ENCODE measurements at places on chromosomes 1 and 21. TPM values are rescaled to one million over a fixed set of nuclear protein-coding genes. Genes with fewer than 3 reads are reported as not detected.

The KRTAP12-2 gene
- not detected for total RNA-seq

The FAM167B gene
- 1.5 TPM for total RNA-seq

The HJV gene
- total RNA-seq: not detected

The CD53 gene
- total RNA-seq: 101 TPM

The DBT gene
- 13.1 TPM for total RNA-seq

The LIPI gene
- total RNA-seq: not detected

The FCER1A gene
- not detected for total RNA-seq

The PPP1R12B gene
- total RNA-seq: 9.0 TPM

The RHEX gene
- not detected for total RNA-seq

DNA sequence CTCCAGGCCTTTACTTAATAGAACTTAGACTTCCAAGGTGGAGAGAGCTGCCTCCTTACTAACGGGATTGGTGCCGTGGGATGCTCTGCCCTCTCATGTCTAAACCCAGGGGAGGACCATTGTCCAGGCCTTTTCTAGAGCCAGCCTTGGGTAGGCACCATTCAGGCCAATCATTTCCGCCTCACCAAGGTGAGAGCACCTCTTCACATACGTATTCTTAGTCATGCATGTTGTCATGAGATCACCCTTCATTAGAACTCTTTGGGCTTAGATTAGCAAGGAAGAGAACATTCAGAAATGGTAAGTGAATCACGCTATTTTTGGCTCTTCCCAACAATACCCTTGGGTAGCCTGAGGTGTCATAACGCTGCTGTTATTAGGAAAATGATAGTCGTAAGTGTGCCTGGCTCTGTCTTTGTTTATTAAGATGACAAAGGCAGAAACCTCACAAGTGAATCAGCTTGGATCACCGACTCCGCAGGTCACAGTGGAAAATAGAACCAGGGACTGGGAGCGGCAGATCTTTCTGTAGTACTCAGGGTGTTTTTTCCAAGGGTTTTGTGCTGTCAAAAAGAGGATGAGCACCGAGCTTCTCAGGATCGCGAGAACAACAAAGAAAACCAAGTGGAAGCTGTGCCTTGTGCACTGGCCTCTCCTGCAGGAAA lies 55.0 kb downstream of the HUNK start:
- no peak for DNase-seq

DNA sequence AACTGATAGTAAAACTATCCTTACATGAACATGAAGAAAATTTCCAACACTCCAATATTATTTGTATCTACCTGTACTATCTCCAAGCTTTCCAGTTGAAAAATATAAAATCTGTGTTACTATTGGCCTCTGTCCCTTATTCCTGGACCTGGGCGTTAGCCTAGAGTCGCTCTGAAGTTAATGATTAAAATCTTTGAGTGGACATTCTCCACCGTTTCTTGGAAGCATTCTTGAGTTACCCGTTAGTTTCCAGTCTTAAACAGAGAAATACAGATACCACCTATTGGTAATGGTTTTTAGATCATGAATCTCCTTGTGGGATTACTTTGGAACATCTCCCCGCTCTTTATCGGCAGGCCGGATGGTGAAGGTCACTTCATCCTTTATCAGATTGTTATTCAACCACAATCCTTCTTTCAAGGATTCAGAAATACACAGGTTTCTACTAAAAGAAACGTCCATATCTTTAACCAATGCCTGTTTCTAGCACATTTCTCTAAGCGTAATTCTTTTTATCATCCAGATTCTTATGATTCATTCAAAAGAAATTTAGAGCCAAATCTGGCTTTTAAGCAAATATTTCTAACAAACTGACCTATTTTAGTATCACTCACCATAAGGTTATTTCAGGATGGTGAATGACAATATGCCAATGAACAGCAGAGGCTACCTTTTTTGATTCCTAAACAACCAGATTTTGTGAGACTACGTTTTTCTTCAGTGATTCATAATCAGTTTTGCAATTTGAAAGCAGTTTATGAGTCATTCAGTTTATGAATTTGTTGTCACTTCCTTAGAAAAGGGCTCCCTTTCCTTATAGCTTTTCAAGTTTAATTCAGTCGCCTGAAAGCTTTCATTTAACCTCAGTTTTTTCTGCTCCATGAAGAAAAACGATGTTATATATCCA lies 70.2 kb upstream of the ERRFI1 start:
- no peak for DNase-seq

- DNase-seq: peak; percentile 66
Measured at GRCh38 chr1:184827600-184828368, 73.1 kb upstream of the EDEM3 start.

GRCh38 chr21:40923407-40923806 lies 76.4 kb upstream of the DSCAM start:
- DNase-seq: no peak

DNA sequence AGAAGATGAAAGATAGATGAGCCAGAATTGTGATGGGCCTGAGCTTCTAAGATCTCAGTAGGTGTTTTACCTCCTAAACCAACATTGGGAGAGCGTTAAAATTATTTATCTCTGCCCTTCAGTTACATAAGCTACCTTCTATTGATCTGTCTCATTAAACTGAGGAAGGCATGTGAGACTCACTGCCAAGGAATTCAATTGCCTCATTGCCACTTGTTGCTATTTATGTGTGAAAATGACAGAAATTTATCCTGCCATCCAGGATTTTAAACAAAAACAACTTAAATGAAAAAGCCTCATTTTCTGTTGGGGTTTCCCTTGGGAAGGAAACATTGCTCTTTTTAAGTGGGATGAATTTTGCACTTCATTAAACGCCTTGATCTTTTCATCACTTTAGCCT lies 78.7 kb upstream of the RUNX1 start:
- no peak for DNase-seq

DNA sequence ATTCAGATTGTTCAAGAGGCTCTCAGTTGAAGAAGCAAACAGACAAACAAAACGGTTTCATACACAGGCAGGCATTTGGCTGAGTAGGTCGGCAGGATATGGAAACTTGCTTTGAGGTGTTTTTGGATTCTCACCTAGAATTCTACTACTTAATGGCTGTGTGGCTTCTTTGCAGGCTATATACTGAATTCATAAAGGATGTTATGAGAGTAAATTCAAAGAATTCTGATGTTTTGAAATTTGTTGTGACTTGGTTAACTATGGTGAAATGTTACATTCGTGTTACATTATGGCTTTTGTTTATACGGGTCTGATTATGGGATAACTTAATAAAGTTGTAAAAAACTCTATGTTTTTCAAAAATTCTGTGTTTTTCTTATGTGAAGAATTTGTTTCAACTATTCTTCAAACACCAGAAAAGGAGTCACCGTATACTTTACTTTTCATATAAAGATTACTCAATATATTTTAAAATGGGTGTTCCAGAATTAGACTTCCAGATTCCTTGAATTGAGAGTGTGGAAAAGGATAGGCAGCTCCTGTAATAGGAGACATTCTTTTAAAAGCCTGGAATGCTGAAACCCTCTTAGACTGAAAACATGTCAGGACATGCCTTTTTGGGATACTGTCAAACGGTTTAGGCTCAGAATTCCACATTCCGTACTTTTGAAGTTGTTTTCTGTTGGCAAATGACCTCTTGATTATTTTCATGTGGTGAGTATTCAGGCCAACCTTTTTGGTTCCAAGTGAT lies 8.2 kb upstream of the IRF2BP2 start:
- DNase-seq: no peak

DNA sequence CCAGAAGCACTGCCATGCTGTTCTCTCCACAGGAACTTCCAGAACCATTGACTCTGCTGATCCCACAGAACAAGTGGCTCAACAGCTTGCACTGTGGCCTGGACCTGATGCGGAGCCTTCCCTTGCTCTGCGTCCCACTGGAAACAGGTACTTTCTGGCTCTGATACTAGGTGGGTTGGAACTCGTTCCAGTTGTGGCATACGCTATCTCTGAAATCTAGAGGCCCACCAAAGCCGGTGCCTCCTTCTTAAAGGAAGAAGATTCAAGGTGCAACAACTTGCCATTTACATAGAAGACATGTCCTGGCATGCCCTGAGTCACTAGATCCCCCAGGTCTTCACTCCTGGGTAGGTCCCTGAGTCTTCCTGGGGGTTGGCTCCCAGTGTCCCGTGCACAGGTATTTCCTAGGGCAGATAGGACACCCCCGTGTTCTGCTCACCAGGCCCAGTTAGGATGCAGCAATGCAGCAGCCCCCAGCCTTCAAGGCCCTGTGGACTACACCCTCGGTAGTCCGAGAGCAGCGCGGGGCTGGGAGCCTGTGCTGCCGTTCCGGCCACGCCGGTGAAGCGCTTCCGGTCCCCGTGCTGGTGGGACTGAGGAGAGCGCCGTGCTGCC lies 10.8 kb upstream of the PCBP3 start:
- no peak for DNase-seq

GRCh38 chr1:229920683-229921082 lies 146.4 kb upstream of the GALNT2 start:
- no peak for DNase-seq

DNA sequence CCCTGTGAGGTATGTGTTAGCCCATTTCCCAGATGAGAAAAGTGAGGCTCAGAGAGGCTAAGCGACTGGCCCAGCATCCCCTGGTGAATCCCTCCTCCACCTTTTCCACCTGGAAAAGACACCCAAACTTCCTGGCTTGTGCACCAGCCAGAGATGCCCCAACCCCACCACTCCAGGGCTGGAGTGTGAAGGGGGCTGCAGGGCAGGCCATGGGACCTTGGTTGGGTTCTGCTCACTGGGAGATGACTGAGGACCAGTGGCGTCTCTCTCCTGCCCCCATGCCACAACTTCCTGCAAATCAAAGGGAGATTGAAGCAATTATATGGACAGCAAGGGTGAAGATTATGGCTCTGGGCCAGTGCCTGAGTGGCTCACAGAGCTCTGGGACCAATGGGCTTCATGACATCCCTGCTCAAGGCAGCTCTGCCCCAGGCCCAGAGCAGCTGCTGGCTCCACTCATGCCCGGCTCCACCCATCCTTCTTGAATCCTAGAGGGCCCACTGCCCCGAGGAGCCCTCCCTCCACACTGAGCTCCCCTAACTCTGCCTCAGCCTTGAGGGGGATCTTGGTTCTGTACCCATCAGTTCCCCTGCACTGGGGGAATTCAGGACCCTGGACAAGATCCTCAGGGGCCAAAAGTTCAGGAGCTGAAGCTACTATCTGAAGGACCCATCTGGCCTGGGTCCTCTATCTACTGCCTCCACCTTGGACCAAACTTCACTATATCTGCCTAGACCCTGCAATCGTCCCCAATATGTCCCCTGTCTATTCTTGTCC lies 416.9 kb downstream of the PTPRU start:
- no peak for DNase-seq

- DNase-seq: no peak
Measured at GRCh38 chr1:29859126-29859525, 622.8 kb downstream of the PTPRU start.

DNA sequence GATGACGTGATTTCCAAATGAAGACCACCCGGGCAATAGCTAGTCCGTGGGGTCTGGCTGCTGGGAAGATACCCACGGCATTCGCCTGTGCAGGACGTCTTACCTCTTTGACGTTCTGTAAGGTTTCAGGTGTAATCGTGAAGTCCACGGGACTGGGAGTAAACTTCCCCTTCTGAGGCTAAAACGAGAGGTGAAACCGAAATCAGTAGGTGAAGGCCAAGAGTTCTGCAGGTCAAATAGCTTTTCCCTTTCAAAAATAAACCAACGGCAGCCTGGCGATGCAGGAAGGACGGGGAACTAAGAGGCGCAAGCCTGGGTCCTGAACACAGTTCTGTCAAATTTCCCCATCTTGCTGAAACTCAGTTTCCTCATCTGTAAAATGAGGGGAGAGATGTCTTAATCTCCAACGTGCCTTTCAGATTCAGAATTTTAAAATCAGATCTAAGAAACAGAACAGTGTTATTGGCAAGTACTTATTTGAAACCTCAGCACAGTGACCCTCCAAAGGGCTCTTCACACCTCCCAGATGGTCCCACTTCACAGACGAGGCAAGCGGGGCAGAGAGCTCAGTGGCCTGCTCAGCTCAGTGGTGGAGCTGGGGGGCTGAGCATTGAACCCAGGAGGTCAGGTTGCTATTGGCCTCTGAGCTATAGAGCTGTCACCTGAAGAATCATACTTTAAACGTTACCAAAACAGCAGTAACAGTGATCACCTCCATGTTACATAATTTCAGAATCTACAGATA lies 34.7 kb downstream of the VPS26C start:
- DNase-seq: no peak

DNA sequence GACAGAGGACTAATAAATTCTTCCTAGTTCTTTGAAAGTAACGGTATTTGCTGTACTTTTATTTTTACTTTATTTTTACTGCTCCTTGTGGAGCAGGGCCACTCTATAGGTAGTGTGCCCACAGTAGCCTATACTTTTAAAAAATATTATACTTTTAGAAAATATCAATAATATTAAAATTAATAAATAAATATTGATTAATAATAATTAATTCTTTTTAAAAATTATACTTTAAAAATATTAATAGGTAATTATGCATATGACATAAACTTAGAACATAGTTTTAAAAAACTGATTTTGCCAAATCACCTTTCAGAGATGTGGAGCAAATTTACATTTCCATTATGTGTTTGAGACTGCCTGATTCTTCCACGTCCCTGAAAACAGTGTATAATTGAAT lies 30.8 kb downstream of the ZBED6 start:
- DNase-seq: peak; percentile 37
